A549 treated with dexamethasone at 1 μM for 4 hours (cell line): ENCODE measurements at places on chromosomes 12 and 14. TPM values are rescaled to one million over a fixed set of nuclear protein-coding genes. Genes with fewer than 3 reads are reported as not detected.

The DPPA3 gene
- 0.12 TPM in 1 of 5 replicates, not detected in the others for total RNA-seq

The DBX2 gene
- not detected in 5 replicates for total RNA-seq

The ANKS1B gene
- total RNA-seq, result 0.20 to 0.52 TPM (median 0.51 TPM) in 5 replicates

The SBNO1 gene
- 18.7 to 33.7 TPM (median 28.6 TPM) in 5 replicates for total RNA-seq

The KRT82 gene
- not detected in 5 replicates for total RNA-seq

The MUCL1 gene
- total RNA-seq, result not detected in 5 replicates

The MANSC4 gene
- not detected in 5 replicates for total RNA-seq

The PPP4R4 gene
- 0.24 to 0.44 TPM (median 0.33 TPM) in 5 replicates for total RNA-seq

The YEATS4 gene
- total RNA-seq, result 34.3 to 40.3 TPM (median 35.2 TPM) in 5 replicates
